ENCODE measurements at places on chromosomes 11 and 22. TPM values are rescaled to one million over a fixed set of nuclear protein-coding genes. Genes with fewer than 3 reads are reported as not detected.

Gene SERHL2
- 3.9 TPM for total RNA-seq

Gene CPT1B
- 29.2 TPM for total RNA-seq

Gene SMDT1
- total RNA-seq = 74.7 TPM

Gene LMNTD2
- total RNA-seq = 3.9 TPM

Gene RIC3
- total RNA-seq = 32.7 TPM

Gene OR56A1
- 0.19 TPM for total RNA-seq

Gene DEFB131B
- not detected for total RNA-seq

Gene SHANK2
- 23.8 TPM for total RNA-seq

Gene MS4A4E
- 25.4 TPM for total RNA-seq
